NCI-H510A (cell line): ENCODE measurements at places on chromosomes 7 and 10.

- DNase-seq = no peak
These were observed 119.6 kb downstream of the SORBS1 start for GRCh38 chr10:95441547-95441923.

GRCh38 chr10:124349996-124350280 is 68.8 kb downstream of the OAT start:
- no peak for DNase-seq

GRCh38 chr10:38038107-38038931 is 27.8 kb downstream of the ZNF33A start:
- DNase-seq = no peak

GRCh38 chr10:46074196-46074946 is 28.3 kb upstream of the MSMB start:
- no peak for DNase-seq
